COR-L47 (cell line): ENCODE measurements at places on chromosomes 5 and 9.
A peak's percentile ranks its signal among the peaks of the same experiment; 100 is the strongest.

DNA sequence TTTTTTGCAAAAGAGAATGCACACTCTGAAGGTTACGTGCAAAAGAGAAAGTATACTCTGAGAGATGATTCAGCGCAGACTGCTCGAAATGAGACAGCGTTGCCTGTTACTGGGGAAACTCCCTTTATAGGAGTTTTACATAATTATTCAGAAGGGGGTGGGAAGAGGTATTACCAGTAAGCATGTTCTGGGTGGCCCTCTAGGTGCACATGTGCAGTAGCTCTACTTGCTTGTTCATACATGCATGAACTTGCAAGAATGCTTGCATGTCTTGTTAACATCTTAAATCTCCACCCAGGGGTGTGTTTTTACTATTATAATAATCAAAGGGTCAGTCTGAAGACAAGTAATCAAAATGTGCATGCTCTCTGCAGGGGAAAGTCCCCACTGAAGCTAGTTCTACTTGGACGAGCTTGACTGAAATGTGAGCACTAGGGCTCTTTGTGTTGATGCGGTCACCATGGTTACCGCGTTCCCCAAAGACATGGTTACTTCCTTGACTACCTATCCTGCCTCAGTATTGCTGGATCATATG is 75.5 kb downstream of the SGCD start:
- no peak for DNase-seq

- DNase-seq, result no peak
Observed at GRCh38 chr5:74199436-74200210, 440.9 kb downstream of the ENC1 start.

GRCh38 chr5:35799181-35799580 is 57.5 kb upstream of the IL7R start:
- DNase-seq, result no peak

- DNase-seq, result peak; percentile 80
Observed at GRCh38 chr9:101485924-101486692, 47.5 kb upstream of the RNF20 start.

GRCh38 chr5:41559184-41559583 is 48.8 kb upstream of the PLCXD3 start:
- DNase-seq, result no peak

GRCh38 chr5:99054972-99055371 is 126.2 kb upstream of the CHD1 start:
- no peak for DNase-seq

DNA sequence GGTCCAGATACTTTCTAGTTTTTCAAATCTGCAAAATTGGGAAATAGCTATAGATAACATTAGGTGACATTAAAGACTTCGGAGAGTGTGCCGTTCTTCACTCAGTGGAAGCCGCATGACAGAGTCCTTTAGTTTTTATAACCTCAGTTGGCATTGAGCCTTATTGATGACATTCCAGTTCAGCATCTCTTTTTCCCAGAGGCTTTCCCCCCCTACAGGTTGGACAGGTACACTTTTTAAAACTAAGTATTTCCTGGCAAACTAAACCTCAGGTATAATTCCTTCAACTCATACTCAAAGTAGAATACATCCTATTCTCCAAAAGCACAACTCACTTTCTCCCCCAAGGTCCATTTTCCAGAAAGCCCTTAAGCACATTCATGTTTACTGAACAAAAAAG is 58.7 kb downstream of the SLC46A2 start:
- DNase-seq, result no peak

GRCh38 chr5:13866792-13867191 is 77.7 kb downstream of the DNAH5 start:
- DNase-seq, result no peak

GRCh38 chr9:19629488-19629887 is 159.3 kb downstream of the SLC24A2 start:
- DNase-seq, result no peak

DNA sequence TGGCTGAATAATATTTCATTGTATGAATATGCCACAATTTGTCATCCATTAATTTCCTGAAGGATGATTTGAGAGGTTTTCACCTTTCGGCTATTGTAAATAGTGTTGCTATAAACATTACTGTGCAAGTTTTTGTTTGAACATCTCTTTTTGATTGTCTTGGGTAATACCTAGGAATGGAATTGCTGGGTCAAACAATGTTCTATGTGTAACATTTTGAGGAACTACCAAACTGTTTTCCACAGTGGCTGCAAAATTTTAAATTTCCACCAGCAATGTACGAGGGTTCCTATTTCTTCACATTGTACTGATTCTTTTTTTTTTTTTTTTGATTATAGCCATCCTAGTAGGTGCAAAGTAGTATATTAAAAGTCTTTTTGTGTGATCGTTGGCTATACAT is 63.8 kb upstream of the ANKH start:
- DNase-seq, result no peak

DNA sequence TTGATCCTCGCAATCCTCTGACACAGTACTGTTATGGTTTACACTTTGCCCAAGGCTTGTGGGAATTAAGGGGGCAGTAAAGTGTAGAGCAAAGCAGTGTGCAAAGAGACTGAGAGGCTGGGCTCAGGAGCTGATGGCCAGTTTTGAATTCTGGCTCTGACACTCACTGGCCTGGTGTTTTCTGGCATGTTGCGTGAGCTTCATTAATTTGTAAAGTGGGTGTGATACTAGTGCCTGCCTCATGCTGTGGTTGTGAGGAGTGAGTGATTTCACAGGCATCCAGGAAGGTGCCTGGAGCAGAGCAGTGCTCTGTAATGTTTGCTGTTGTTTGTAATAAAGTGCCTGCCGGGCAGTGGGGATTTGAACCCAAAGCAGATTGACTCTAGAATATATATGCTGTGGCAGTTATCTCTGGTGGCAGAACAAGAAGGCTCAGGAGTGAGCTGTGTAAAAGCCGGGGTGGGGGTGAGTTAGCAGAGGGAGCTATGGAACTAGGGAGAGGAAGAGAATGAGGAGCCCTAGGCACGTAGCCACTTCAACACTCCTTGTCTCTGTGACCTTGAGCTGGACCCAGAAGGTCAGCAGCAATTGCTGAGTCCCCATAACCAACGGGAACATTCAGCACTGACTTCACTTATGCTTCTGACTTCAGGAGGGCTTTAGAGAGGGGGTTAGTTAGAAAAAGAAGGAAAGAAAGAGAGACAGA is 108.5 kb downstream of the DOCK2 start:
- DNase-seq, result no peak

- peak; percentile 0 for DNase-seq
Observed at GRCh38 chr9:104177003-104177611, 83.0 kb downstream of the SMC2 start.

DNA sequence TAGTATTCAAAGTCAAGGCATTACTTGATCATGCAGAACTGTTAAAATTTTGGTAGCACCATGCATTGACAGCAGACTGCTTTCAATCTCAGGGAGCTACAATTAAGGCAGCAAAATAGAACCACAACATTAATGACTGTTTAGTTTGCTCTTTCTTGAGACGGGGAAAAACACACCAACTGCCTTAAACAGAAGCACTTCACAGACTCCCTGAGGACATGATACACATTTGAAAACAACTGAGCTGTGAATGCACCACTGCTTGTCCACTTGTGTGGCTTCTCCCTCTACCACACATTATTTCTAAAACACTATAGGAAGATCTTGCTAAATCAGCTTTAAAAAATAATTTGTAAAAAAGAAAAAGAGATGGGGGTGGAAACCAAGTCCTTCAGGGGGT is 79.6 kb upstream of the MAST4 start:
- DNase-seq, result no peak

GRCh38 chr9:20178197-20178596 is 389.4 kb upstream of the SLC24A2 start:
- DNase-seq, result no peak

- DNase-seq, result no peak
Observed at GRCh38 chr9:96408409-96409280, 9.5 kb downstream of the ZNF367 start.

GRCh38 chr9:6147846-6148245 is 67.8 kb upstream of the IL33 start:
- DNase-seq, result no peak

- no peak for DNase-seq
Observed at GRCh38 chr5:173258466-173258865, 23.5 kb upstream of the NKX2-5 start.

GRCh38 chr9:83744206-83744605 is 36.4 kb upstream of the UBQLN1 start:
- no peak for DNase-seq

- no peak for DNase-seq
Observed at GRCh38 chr5:74056107-74056788, 430.3 kb downstream of the ARHGEF28 start.

GRCh38 chr9:9045572-9045971 is 1246.0 kb upstream of the DMAC1 start:
- DNase-seq, result no peak

DNA sequence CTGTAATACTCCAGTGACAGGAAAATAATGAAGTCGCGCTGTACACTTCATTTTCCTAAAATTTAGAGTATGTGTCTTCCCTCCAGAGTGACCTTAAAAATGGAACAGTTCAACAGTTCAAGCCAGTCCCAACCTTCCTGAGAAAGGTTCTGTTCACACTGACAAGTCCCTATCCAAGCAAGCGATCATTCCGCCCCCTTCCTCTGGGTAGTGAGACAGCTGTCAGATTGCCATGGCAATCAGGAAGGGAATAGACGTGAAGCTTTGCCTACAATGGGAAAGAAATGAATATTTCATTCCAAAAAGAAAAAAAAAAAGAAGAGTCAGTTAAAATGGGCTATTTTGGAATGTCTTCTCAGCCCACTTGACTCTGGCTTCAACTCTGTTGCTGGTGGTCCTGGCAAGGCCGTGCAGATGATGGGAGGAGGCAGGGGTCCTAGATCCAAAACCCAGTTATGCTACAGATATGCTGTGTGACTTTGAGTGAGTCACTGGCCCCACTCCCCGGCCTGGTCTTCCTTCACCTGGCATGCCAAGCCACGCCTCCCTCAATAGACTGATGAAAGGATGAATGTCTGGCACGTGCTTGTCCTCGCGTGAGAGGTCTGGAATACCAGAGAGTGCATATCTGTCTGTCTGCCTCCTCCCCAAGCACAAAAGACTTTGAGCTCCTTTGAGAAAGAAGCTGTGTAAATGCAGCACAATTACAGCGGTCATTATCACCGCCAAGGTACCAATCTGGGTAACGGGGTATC is 165.8 kb upstream of the WWC1 start:
- DNase-seq, result no peak

- DNase-seq, result no peak
Observed at GRCh38 chr9:33472881-33473615, 676 bp downstream of the NOL6 start.

GRCh38 chr9:93874242-93874641 is 80.9 kb downstream of the BARX1 start:
- no peak for DNase-seq

DNA sequence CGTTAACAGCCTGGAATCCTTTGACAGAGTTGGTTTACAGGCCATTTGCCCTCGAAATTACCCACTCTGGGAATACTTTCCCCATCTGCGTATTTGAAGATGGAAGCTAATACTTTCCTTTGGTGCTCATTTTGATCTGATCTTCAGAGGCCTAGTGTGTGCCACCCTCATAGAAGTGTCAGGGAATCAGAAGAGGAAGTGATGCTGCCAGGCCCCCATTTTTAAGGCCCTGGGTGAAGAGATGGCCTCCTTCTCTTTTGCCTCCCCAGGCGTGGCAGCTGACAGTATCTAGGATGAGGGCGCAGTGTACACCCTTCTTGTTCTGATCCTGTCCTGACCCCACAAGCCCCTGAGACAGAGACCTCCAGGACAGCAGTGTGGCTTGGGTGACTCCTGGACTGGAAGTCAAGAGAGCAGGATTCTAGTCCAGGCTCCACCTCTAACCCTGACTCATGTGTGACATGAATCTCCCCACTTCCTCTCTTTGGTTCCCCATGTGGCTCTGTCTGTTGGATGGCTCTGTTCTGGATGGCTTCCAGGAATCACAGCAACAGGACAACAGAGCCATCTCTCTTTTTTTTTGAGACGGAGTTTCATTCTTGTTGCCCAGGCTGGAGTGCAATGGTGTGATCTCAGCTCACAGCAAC is 27.8 kb downstream of the CSF1R start:
- no peak for DNase-seq

DNA sequence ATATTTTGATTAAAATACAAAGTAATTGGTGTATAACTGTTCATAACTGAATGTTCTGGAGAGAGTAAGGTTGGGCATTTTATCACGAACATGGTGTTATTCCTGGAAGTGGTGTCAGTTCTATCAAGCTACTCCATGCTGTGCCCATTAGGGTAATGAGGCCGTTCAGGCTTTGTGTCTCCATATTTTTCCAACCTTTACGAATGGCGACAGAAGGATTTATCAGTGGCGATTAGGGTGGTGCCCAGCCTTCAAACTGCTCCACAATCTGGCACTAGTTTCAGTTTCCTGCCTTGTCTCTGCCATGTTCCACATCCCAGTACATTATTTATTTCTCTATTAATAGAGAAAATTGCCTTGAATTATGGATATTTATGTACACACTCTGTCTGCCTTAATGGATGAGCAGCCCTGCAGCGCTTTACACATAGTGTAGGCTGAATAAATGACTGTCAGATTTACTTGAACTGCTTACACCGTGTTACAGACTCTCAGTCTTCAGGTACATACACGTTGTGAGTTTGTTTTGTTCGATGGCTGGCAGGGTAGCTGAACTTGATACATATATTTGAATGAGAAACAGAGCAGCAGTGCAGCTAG is 23.9 kb upstream of the TMC1 start:
- no peak for DNase-seq

DNA sequence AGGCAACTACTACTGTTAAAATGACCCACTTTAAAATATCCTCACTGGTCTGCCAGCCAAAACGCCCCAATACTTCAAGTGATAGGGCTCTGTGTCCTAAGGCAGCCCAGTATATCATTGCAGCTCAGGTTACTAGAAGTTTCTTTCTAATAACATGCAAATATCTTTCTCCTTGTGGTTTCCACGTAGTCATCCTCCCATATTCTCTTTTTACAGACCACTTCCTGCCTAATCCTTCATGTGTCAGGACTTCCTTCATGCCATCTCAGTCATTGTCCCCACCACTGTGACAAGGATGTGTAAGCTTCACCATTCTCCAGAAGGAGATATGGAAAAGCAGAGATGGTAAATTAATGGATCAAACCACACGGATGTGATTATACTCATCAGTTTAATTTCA is 813.7 kb downstream of the MAT2B start:
- DNase-seq, result no peak
